ENCODE measurements at places on chromosomes 1 and 21.

DNA sequence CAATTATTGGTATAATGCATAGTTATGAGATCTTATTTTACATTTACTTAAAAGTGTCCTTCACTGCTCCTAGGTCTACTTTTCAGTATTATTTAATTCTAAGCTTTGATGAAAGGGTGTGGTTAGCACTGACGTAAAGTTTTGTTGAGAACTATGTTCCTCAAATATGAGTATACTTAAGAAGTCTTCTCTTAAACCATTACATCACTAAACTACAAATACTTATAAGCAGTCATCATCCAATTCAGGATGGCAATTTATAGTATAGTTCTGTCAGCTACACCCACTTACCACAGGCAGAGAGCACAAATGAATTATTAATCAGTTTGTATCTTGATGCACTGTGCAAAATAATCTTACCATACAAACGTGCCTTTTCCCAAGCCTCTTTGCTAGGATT, 27.0 kb downstream of the TRMT1L start:
- DNase-seq: no peak

DNA sequence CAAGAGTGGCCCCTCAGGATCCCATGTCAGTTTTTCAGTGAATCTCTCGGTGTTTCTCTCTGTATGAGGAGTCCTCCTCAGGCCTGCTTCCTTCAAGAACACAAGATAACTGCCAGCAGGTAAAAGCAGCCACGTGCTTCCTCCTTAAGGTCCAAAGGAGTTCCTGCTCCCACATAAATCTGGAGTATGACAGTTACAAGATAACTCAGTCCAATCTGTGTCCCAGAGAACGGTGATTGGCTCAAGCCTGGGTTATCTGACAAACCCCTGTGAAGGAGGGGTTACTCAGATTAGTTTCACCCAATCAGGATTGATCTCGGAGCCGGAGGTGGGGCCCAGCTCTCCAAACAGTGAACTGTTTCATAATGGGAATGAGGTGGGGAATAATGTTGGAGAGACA, 5.8 kb upstream of the ANKRD13C start:
- no peak for DNase-seq

DNA sequence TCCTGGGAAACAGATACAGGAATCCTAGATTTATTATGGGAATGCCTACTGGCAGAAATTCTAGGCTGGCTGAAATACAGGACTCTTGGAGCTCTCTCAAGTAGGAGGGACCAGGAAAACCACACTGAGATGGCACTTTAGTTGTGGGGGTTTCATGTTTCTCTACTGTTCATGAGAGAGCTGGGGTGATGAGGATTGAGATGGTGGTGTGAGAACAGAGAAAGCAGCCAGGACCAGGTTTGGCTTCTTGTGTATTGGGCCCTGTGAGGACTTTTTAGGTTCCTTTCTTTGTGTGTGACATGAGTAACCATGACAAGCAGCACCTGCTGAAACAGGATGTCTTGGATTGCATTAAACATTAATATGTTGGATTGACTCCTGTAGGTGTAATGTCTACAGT, 4.9 kb downstream of the ARID1A start:
- DNase-seq: no peak

- DNase-seq: peak; percentile 35
Measured at GRCh38 chr21:41768437-41769042, 1.7 kb upstream of the RIPK4 start.

DNA sequence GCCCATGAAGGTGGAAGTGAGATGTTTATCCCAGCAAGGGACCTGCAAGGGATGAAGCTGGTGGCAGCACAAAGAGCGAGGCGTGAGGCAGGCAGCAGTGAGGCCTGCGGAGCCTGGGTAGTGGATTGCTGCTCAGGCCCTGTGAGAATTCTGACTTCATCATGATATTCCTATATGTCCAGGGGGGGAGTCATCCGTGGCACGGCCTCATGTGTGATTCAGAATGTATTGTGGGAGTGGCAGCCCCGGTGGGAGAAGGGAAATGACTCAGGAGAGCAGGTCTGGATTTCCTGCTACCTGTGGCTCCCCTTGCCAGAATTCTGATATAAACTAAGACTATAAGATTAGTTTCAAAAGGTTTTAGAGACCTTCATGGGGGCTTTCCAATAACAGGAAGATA, 240.9 kb downstream of the CAMTA1 start:
- DNase-seq: no peak

- DNase-seq: no peak
Measured at GRCh38 chr1:205582471-205583291, 49.1 kb downstream of the ELK4 start.

DNA sequence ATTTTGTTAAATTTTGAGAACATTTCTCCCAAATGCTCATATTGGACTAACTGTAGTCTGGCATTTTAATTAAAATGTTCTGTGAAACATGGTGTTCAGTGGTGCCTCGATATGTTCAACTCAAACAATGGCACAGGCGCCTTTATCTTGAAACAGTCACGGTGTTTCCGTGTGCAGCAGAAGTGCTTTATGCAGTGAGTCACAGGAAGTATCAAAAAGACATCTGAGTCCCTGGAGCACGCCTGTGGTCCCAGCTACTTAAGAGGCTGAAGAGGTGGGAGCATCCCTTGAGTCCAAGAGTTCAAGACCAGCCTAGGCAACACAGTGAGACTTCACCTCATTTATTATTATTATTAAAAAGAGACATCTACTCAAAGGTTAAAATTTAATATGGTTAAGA, 52.2 kb downstream of the GREM2 start:
- DNase-seq: no peak

- no peak for DNase-seq
Measured at GRCh38 chr1:102186536-102186935, 189.8 kb upstream of the OLFM3 start.

DNA sequence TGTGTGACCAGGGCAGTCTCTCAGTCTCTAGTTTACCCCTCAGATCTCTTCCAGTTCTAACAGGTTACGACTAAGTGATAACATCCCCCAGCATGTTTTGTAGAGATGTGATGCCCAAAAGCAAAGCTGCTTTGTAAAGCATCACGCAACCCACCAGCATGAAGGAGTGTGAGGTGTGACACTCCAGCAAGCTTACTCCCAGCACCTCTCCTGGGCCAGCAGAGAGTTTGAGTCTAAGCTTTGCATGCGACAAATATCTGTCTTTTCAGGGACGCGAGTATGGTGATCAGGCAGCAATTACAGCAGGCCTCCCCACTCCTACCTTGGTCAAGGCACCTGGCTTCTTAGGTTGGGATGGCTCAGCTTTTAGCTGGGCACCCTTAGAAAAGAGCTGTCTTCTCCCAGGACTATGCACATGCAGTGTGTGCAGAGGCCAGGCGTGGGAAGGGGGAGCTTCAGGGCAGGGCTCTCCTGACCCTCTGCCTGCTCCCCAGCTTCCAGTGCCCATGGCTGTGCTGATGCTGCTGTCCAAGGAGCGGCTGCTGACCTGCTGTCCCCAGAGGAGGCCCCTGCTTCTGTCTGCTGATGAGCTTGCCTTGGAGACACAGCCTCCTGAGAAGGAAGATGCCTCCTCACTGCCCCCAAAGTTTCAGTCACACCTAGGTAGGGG, 48.2 kb downstream of the ELK4 start:
- DNase-seq: no peak

- no peak for DNase-seq
Measured at GRCh38 chr1:8274352-8274751, 43.6 kb upstream of the SLC45A1 start.

DNA sequence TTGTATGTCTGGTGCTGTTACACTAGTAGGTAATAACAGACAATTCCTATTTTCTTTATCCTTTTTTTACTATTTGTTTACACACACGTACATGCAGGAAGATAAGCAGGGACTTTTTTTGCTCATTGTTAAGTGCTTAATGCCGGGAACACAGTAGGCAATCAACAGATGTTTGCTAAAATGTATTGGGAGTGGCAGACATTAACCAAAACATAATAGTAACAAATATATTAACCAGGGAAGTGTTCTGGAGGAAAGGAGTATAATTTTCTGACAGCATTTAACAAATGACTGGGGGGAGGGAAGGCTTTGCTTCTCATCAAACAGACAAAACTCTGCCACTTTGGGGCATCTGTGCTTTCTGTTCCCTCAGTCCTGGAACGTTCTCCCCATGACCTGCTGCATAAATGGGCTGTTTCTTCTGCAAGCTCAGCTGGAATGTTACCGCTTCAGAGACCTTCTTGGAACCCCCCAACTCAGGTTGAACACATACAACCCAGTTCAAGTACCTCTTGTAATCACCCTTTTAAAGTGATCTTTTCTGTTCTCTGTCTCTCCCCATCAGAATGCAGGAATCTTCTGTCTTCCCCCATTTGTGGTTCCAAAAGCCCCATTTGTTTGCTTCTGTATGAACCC, 2.1 kb downstream of the CR1L start:
- DNase-seq: no peak

- DNase-seq: no peak
Measured at GRCh38 chr1:225918280-225918679, 5.8 kb downstream of the PYCR2 start.

DNA sequence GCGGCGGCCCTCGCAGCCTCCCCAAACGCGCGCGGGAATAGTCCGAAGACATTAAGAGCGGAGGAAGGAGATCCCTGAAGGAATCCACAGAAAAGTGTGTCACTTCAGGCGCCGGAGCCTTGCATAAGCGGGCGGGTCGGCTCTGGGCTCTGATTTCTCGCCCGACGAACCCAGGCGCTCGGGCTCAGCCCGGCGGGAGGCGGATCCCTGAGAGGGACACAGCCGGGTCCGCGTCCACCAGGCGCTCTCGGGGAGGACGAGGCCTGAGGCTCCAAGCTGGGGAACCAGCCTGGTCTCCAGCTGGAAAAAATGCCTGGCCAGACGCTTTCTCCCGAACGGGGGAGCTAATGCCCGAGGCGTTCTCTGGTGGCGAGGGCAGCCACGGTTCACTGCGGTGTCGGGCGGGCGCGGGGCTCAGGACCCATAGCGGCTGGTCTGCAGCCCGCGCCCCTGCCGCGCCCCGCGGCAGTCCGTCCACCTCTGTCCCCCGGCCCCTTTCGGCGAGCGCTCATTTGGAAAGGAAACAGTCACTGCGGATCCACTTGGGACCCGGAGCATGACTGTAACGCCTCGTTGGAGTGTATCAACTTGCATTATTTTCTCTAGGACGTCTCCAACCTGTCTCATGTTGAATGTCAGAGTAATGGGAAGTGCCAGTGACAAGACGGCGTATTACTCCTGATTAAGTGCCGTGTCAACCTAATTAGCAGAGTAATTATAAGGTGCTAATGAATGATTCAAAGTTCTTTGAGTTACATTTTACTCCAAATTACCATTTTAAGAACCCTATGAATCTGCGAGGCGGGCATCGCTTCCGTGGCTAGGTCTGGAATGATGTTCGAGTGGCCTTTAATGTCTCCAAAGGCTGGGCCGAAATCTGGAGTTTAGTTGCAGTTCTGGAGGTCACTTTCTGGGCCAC, 1.6 kb upstream of the BARHL2 start:
- DNase-seq: no peak

GRCh38 chr1:214009423-214010196, 21.8 kb downstream of the PROX1 start:
- no peak for DNase-seq

Data from activated T-cell treated with anti-CD3 and anti-CD28 coated beads, Interleukin-2, amount 50 U/mL, for 1 hour (primary cell).